K562 (cell line): ENCODE measurements at places on chromosomes 4 and X.

DNA sequence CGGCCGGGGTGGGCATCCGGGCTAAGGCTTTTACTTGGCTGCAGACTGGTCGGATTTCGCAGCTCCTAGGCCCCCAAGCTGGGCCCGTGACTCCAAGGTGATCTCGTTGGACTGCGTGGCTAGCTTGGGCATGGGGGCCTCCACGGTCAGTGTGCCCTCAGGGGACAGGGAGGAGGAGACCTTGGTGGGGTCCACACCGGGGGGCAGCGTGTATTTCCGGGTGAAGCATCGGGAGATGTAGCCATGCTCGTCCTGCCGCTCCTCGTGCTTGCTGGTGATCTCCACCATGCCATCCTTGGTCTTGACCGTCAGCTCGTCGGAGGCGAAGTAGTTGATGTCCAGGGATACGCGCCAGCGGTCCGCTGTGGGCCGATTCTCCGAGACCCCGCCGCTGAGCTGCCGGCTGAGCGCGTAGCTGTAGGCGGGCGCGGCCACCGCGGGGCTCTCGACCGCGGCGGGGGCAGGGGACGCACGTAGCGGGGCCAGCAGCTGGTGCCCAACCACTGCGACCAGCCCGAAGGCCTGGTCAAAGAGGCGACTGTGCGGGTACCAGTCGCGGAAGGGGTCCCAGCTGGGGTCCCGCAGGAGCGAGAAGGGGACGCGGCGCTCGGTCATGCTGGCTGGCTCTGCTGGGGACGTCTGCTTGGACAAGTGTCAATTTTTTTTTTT, 881 bp upstream of the CACNA1F start:
- H3K27me3 ChIP-seq, result no peaks in the 10 kb centered on the region
- peaks cover 18% of the 10 kb centered on the region; the same call in 2 of the 3 replicates for H3K4me1 ChIP-seq
- DNase-seq, result no peak
- H3K36me3 ChIP-seq, result 0 out of 3 replicates have a peak, but pooled peaks cover 6% of the 10 kb centered on the region
- no peak overlapping the region for H3K27ac ChIP-seq

DNA sequence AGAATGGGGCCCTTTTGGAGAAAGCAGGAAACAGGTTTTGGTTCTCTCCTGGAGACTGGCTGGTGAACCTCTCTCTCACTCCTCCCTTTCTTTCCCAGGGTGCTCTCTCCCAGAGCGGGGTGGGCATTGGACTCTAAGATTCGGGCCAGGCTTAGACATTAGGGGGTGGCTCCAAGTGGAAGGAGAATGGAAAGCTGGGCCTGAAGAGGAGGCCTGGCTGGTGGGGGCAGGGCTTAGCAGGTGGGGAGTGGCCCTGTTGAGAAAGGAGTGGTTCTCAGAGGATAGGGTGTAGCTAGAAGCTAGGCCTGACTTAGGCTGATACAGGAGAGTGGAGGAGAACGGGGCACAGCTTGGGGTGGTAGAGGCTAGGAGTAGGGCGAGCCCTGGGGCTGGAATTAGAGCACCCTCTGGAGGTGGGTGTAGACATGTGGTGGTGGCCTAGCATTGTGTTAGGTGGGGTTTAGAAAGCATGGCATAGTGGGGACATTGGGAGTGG, 5.7 kb downstream of the PLP2 start:
- no peak overlapping the region; the same call in 2 of the 3 replicates for H3K27ac ChIP-seq
- H3K36me3 ChIP-seq, result peaks cover 82% of the 10 kb centered on the region; the same call in 2 of the 3 replicates
- no peaks in the 10 kb centered on the region for H3K27me3 ChIP-seq
- peaks cover 51% of the 10 kb centered on the region for H3K4me1 ChIP-seq
- DNase-seq, result no peak

- no peaks in the 10 kb centered on the region; the same call in 1 of the 2 replicates for H3K27me3 ChIP-seq
- DNase-seq, result no peak
- no peak overlapping the region for H3K27ac ChIP-seq
- no peaks in the 10 kb centered on the region for H3K36me3 ChIP-seq
These were observed 16.7 kb upstream of the SUPT20HL1 start for GRCh38 chrX:24343719-24344118.

DNA sequence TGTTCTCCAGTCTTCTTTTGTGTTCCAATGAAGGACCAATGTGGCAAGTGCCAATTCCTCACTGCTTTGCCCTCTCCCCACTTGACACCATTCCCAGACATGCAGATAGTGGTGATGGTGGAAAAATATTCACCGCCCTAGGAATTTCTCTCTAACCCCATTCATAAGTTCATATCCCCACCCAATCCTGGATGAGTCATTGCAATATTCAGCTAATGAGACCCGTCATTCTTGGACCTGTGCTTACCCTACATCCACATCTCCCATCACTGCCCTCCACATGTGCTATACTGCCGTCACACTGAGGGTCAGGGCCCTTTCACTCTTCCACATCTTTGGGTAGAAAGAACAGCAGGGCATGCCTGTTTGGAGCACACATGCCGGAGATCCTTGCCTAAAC, 199.2 kb downstream of the KCNIP4 start:
- H3K27ac ChIP-seq, result no peak overlapping the region
- H3K4me1 ChIP-seq, result no peaks in the 10 kb centered on the region
- no peaks in the 10 kb centered on the region for H3K27me3 ChIP-seq
- H3K36me3 ChIP-seq, result no peaks in the 10 kb centered on the region

- no peak for DNase-seq
- no peak overlapping the region for H3K4me3 ChIP-seq
- H3K36me3 ChIP-seq, result no peaks in the 10 kb centered on the region
- H3K27ac ChIP-seq, result no peak overlapping the region
- no peaks in the 10 kb centered on the region for H3K4me1 ChIP-seq
These were observed 167.1 kb downstream of the MAML3 start for GRCh38 chr4:139986689-139987501.

DNA sequence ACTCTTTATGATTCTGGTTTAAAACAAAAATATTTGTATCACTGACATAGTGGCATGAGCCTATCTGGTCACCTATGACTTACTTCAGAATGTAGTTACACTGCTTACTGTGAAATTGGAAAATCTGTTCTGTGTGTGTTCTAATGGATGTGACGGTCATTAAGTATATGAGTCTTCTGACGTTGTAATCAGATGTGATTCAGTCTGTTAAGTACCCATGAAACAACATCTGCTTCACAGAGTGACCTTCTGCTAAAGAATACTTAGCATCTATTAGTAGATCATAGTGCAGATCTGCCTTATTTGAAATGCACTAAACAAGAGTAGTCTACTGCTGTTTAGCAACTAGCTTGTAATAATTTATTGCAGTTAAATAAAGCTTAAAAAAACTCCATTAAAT, 317.1 kb downstream of the DCTD start:
- no peaks in the 10 kb centered on the region for H3K27me3 ChIP-seq
- H3K27ac ChIP-seq, result no peak overlapping the region
- DNase-seq, result no peak
- no peaks in the 10 kb centered on the region for H3K4me1 ChIP-seq

DNA sequence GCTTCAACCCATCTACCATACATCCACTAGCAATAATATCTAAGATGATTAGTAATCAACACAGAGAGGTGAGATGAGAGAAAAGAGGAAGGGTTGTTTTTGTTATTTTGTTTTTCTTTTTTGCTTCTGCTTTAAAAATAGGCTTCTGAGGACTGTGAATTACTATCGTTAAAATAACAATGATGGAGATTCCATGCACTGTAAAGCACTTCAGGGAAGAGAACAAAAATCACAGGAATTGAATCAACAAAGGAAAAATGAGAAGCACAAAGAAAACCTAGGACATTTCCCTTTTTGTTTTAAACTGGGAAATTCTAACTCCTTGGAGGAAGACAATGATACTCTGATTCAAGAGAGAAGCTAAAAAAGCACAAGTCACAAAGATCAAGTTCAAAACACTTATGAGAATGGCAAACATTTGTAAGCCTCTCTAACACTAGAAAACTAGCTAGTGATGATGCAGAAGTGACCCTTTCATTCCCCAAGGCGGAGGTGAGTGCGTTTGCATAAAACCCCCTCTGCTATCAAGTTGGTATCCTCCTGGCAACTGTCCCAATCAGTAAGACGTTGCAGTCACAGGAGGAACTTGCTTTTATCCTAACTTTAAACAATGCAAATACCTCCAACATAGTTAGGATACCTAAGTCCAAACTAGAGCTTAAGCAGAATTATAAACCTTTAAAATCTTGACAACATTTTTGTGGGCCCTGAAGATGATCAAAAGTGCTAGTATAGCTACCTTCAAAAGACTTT, 308.5 kb downstream of the CAMK2D start:
- H3K36me3 ChIP-seq, result no peaks in the 10 kb centered on the region
- DNase-seq, result no peak
- no peaks in the 10 kb centered on the region for H3K27me3 ChIP-seq
- H3K4me3 ChIP-seq, result no peak overlapping the region
- H3K27ac ChIP-seq, result no peak overlapping the region

- DNase-seq, result no peak
- H3K27me3 ChIP-seq, result no peaks in the 10 kb centered on the region
- H3K4me3 ChIP-seq, result no peak overlapping the region
- no peaks in the 10 kb centered on the region for H3K36me3 ChIP-seq
These were observed 952.7 kb upstream of the SLIT2 start for GRCh38 chr4:19298998-19299397.

DNA sequence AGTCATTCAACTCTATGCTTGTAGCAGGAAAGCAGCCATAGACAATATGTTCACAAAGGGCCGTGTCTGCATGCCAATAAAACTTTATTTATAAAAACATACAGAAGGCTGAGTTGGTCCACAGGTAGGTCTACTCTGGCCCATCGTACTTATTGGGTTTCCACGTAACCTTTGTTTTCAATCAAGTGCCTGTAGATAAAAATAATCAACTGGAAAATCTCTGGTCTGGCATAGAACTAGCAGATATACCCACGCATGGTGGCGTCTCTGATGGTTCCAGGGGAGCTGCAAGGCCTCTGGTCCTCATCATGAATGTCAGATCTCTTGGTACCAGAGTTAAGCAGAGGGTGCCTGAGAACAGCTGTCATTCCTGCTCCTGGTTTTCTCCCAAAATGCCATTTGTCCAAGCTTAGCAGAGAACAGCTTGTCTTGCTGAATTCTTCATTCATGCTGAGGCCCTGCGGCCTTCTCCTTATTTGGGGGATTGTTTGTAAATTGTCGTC, 31.4 kb upstream of the JAKMIP1 start:
- H3K4me3 ChIP-seq, result no peak overlapping the region
- H3K27ac ChIP-seq, result no peak overlapping the region
- H3K4me1 ChIP-seq, result no peaks in the 10 kb centered on the region
- no peak for DNase-seq
- H3K36me3 ChIP-seq, result no peaks in the 10 kb centered on the region

- no peak overlapping the region for H3K4me3 ChIP-seq
- no peak for DNase-seq
- no peaks in the 10 kb centered on the region for H3K4me1 ChIP-seq
- H3K27me3 ChIP-seq, result no peaks in the 10 kb centered on the region; the same call in 1 of the 2 replicates
These were observed 56.4 kb downstream of the ABCG2 start for GRCh38 chr4:88102026-88102425.
